ENCODE measurements at places on chromosomes 2 and 18. TPM values are rescaled to one million over a fixed set of nuclear protein-coding genes. Genes with fewer than 3 reads are reported as not detected.

GRCh38 chr18:44958455-44958854 lies 277.8 kb downstream of the SETBP1 start:
- H3K27ac ChIP-seq, result no peak overlapping the region
- H3K27me3 ChIP-seq, result no peaks in the 10 kb centered on the region

The RIT2 gene
- 9.5 TPM for polyA plus RNA-seq

The ZNF407 gene
- polyA plus RNA-seq, result 2.6 TPM

DNA sequence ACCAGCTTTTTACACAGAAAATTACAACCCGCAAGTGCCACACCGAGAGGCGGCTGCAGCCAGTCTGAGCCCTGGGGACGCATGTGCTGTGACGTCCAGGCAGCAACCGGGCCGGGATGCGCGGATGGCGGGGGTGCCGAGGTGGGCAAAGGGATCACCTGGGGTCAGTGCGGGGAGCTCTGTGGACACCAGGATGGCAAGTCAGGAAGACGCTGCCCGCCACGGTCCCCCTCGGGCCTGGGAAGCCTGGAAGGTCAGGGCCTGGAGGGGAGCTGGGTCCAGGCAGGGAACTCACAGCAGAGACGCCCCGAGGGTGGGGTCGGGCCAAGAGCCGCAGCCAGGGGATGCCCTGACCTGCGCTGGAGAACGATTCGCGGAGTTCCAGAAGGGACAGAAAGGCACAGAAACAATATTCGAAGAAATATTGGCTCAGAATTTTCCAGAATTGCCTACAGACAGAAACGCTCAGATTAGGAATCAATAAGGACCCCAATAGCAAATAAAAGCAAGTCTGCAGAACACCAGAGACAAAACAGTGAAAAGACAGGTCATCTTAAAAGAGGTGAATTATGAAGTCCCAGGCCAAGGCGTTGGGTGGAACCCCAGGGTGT lies 11.7 kb upstream of the KIF1A start:
- no peak overlapping the region for H3K27ac ChIP-seq
- DNase-seq, result peak; percentile 41
- peaks cover 3% of the 10 kb centered on the region for H3K4me1 ChIP-seq
- H3K4me3 ChIP-seq, result peak overlapping the region; percentile 90

Measured in GM23338 (cell line).